ENCODE measurements at places on chromosomes 13 and 19.

GRCh38 chr13:98890925-98891324 is 86.9 kb downstream of the DOCK9 start:
- no peak for DNase-seq

- DNase-seq: no peak
Observed at GRCh38 chr13:76131551-76131950, 495.4 kb downstream of the LMO7 start.

DNA sequence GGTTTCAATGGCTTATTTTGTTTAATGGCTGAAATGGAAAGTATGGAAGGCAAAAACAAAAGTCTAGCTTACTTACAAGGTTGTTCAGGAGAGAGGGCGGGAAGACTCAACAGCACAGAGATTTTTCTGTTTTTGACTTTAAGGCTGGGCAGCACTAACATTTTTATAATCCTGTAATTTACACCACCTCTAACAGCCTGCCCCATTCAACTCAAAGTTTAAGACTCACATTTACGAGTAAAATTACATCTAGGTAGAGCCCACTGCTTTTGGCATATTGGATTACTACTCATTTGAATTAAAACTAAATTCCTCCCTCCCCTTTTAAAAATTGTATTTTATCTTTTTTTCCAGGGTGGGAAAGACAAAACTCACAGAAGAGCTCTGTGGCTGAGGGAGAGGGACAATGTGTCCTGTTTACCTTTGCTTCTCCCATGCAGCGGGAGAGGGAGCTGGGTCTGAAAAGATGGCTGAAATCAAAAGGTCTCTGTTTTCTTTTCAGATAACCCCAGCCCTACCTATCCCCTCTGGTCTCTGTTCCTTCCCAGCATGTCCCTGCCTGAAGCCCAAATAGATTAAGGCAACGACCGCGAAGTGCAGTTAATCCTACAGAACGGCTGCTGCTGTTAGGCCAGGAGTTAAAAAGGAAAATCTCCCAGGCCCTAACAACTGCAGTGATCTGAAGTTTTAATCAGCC is 6.6 kb downstream of the EFNB2 start:
- no peak for DNase-seq

GRCh38 chr19:1648459-1648849 is 4.0 kb downstream of the TCF3 start:
- DNase-seq: no peak

- no peak for DNase-seq
Observed at GRCh38 chr19:15859187-15859586, 38.7 kb downstream of the CYP4F2 start.

- DNase-seq: no peak
Observed at GRCh38 chr19:16896146-16897028, 7.6 kb downstream of the F2RL3 start.

DNA sequence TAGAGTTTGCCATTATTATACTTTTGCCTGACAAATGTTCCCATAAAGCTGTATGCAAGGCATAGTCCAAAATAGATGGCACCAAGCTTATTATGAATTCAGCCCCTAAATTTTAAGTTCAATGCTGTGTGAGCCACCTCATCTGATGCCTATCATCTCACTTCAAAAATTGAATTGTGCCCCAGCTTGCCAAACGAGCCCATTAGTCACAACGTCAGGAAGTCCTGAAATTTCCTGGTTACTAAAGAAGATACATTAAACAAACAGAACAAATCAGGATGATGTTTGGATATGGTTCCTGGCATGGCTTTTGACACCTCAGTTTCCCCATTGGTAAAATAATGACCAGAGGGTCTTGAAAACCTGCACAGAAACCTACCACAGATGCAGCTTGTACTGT is 147.5 kb upstream of the SOX21 start:
- DNase-seq: no peak

Measured in common myeloid progenitor, CD34-positive (primary cell).